ENCODE measurements at places on chromosomes 4 and X.

GRCh38 chr4:28845158-28845557 is 1875.0 kb upstream of the PCDH7 start:
- DNase-seq, result no peak

- DNase-seq, result no peak
Observed at GRCh38 chr4:54227256-54228055, 1.6 kb upstream of the PDGFRA start.

GRCh38 chr4:39698424-39699009 is 581 bp downstream of the UBE2K start:
- DNase-seq, result peak; percentile 45

DNA sequence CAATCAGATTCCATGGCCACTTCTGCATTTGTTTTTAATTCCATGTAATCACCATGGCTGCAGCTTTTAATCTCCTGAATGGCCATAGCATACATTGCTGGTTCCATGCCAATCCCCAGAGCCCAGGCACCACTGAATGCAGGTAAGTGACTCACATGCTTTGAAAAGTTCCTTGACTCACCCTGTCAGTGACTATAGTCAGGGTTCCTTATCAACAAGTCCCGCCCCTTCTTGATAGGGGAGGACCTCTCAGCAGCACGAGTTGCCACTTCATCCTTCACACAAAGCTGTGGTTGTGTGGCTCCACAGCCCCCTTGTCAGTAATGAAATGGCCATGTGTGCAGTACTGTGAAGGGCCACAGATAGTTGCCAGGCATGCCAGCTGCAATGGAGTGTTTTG is 516.6 kb downstream of the PPARGC1A start:
- no peak for DNase-seq

GRCh38 chrX:149374751-149375150 is 130.4 kb downstream of the IDS start:
- no peak for DNase-seq

GRCh38 chr4:76804096-76804495 is 93.8 kb downstream of the SOWAHB start:
- DNase-seq, result no peak

- no peak for DNase-seq
Observed at GRCh38 chr4:70195425-70195824, at the start of gene ODAM. ODAM (plus strand) TSS chr4:70195725; CDS start chr4:70196544, 819 bp downstream.

DNA sequence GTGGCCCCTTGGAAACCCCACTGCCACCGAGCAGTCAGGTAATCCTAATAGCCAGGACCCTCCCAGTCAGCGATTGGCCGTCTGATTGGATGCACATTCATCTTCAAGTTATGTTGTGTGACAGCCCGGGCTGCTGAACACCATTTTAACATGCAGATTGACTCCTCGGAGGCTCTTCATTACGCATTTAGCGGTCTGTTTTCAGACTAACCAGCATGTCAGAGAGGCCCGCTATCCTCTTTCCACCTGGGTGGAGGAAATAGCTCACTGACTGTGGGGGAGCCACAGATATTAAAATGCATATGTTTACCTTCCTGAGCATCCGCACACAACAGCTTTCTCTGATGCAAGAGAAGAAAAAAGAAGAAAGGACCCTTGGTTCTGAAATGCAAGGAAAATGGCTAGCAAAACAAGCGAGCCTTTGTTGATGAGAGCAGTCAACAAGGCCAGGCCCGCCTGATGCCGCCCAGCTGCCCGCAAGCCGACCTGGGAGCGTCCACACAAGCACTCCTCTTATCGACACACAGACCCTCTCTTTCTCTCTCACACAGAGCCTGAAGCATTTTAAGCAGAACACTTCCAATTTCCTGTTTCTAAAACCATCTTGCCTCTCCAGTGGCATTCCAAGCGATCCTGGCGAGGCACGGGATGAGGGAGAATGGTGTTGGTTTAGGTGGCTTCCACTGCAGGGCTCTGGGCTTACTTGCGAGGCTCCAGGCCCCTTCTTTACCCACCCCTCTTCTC is 118.3 kb downstream of the MGST2 start:
- DNase-seq, result no peak

GRCh38 chr4:150475763-150476162 is 106.2 kb upstream of the MAB21L2 start:
- DNase-seq, result no peak

- no peak for DNase-seq
Observed at GRCh38 chr4:108054025-108054638, 64.4 kb downstream of the HADH start.

- DNase-seq, result no peak
Observed at GRCh38 chrX:129875669-129876068, 30.3 kb upstream of the UTP14A start.

DNA sequence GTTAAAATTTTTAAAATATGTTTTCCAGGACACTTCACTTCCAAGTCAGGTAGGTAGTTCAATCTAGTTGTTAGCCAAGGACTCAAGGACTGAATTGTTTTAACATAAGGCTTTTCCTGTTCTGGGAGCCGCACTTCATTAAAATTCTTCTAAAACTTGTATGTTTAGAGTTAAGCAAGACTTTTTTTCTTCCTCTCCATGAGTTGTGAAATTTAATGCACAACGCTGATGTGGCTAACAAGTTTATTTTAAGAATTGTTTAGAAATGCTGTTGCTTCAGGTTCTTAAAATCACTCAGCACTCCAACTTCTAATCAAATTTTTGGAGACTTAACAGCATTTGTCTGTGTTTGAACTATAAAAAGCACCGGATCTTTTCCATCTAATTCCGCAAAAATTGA is 49.7 kb downstream of the XIAP start:
- DNase-seq, result no peak

DNA sequence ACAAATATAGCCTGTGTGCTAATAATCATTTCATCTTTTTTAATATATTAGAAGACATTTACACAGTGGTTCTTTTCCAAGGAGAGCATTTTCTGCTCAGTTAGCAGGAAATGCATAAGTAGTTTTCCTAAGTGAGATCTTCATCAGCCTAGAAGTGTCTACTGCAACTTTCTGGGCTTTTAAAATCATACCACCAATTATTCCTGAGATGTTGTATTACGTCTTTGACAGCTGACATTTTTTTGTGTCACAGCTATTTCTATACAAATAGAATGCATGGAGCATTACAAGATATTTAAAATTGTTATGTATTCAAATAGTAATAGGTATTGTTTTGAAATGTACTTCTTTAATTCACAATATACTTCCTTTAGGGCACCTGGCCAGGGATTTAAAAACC is 158.0 kb downstream of the GRID2 start:
- no peak for DNase-seq

DNA sequence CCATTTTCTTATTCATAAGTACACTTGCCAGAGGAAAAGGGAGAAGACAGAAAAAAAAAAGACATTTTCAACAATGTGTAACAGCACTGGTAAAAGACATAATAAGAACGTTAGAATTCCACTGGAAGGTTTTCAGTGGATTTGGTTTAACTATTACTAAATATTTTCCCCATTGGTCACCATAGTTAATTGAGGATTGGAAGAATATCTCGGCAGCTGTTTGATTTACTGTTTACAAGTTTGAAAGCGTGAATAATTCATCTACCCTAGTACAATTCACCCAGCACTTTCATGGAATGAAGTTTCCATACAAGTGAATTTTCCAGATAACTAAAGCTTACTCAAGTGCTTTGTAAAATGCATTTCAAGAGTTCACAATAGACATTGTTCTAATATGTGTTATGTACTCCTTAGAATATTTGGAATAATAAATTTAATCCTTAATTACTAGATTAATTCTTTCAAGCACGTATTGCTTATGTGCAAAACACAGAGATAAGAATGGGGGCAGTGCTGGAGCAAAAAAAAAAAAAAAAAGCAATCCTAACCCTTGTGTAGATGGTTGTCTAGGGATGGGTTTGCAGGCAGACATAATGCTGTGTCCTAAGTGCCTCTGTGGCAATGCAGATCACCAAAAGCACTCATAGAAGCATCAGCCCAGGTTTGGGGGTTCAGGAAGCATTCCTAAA is 57.1 kb downstream of the ENPEP start:
- DNase-seq, result no peak

GRCh38 chr4:187069398-187069797 is 345.7 kb upstream of the FAT1 start:
- no peak for DNase-seq

- no peak for DNase-seq
Observed at GRCh38 chrX:154730253-154730891, 20.5 kb downstream of the GAB3 start.

- peak; percentile 33 for DNase-seq
Observed at GRCh38 chr4:142846108-142846728, at the start of gene INPP4B. INPP4B (minus strand) TSS chr4:142846301.

- DNase-seq, result peak; percentile 56
Observed at GRCh38 chr4:56301181-56301996, 85.9 kb downstream of the AASDH start.

DNA sequence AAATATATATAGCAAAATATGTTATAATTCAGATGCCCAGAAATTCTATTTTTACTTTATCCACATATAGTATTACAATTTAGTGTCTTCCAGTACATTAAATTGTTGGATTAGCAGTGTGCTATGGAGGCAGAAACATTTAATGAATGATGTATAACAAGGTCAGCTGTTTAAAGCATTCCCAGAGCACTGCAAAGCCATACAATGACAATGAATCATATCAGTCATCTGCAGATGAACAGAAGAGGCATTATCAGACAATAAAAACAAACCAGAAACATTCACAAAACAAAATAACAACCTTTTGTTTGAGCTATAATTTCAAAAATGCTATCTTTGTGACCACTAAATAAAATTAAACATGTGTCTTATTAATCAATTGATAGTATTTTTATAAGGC is 524.2 kb downstream of the FAT4 start:
- no peak for DNase-seq

DNA sequence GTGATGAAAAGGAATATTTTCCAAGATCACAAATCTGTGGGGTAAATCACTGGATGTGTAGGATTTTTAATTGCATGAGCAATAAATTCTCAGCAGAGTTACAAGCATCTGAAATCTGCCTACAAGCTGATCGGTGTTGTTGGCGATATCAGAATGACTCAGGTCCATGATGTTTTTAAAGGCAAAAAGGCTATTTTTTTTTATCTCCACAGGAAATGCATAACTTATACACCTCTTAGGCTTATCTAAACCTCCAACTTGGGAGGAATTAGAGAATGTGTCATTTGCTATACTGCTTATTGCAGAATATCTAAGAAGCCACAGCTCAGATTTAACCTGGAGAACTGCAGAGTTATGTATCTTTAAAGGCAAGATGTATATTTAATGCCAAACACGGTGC is 61.6 kb downstream of the KIT start:
- no peak for DNase-seq

DNA sequence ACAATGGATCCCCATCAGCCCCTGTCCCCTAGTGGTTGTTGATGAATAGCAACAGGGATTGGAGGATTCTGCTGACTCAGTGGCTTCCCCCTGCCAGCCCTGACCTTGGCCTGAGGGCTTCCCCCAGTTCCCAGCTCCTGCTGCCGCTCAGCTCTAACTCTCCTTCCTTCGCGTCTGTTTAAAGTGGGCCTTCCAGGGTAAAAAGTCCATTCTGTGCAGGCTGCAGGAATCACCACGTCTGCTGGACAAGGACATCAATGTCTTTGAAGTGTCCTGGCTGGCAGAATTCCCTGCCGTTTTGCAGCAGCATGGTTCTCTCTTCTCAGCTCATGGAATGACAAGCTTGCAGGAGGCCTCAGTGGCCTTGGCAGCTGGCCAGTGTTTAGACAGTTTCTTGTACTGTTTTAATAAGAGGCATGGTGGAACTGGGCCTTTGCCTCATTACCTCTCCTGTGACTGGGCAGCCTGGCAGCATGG is 152.5 kb upstream of the STX18 start:
- no peak for DNase-seq

DNA sequence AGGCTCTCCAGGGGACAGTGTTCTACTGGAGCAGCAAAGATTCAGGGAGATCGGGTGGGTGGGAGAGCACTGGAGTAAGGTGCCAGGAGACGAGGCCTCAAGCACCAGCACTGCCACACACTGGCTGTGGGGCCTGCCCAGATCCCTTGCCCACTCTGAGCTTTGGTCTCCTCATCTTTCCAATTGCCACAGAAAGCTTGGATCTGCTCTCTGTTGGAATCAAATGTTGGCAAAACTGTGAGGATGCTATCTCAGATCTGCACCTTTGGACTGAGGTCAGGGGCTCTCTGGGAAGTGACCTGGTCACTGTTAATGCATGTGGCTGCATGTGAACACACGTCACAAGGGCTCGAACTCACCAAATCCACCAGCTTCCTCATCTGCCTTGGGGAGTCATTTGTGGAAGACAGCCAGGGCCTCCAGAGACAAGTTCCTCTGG is 1.3 kb downstream of the RIPPLY1 start:
- DNase-seq, result no peak

- no peak for DNase-seq
Observed at GRCh38 chr4:10684631-10685030, at the start of gene CLNK. CLNK (minus strand) TSS chr4:10684768; CDS start chr4:10667869, 16,899 bp downstream.

DNA sequence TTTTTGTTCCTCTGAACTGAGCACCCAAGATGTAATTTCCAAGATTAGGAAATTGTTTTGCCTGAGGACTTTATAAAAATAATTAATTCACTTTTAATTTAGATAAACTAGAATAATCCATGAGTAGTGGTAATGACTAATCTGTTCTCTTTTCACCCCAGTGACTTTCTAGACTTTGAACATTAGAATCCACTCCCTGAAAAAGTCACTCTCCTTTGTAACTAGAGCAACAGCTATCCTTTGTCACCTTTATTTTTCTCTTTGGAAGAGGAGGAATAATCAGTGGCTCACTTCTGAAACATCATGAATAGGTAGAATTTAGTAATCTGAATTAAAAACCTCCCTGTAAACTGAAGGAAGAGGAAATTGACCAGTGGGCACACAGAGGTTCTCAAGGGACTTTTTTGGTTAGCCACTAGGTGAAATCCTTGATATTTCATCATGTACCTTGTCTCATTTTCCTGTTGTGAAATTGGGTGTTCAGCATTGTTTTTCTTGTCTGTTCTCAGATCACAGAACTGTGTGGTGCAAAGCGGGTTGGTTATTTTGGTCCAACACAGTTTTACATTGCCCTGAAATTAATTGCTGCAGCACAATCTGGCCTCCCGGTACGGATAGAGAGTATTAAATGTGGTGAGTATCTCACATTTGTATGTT is 59.4 kb downstream of the REPS2 start:
- DNase-seq, result no peak

DNA sequence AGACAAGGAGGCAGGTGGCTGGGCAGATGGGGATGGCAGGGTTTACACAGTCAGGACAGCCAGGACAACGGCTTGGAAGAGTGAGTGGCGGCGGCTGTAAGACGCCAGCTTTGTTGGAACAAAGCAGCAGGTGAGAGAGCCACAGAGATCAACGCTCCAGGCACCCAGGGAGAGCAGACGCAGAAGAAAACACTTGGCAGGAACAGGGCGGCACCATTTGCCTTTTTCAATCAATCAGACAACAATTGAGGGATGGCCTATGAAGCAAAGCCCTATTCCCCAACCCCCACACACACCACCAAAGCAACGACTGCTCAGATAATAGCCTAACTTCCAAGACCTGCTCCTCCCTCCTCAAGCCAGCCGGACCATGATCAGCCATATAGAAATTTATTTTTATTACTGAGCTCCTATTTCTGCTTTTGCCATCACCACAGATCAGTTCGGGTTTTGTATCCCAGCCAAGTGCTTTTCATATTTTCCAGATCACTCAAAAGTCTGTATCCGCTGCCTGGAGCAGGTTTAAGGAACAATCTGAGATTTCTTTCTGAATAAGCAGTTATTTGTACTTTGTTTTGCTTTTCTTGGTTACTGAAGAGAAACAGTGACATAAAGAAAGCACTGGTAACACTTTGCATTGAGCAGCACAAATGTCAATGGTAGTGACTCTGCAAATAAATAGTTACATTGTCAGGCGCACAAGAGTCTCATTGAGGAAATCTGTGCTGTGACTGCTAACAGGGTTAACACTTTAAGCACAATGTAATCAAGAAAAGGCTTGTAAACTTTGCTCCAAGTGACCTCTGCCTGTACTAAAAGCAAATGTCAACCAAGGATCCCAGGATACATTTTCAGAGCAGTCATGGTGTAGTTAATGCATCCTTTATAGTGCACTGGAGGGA is 81.8 kb upstream of the RBPJ start:
- DNase-seq, result no peak
